Activated naive CD4-positive, alpha-beta T cell treated with anti-CD3 and anti-CD28 coated beads, Interleukin-2, amount 50 U/mL, for 16 hours (primary cell): ENCODE measurements at places on chromosomes 7 and 10.

DNA sequence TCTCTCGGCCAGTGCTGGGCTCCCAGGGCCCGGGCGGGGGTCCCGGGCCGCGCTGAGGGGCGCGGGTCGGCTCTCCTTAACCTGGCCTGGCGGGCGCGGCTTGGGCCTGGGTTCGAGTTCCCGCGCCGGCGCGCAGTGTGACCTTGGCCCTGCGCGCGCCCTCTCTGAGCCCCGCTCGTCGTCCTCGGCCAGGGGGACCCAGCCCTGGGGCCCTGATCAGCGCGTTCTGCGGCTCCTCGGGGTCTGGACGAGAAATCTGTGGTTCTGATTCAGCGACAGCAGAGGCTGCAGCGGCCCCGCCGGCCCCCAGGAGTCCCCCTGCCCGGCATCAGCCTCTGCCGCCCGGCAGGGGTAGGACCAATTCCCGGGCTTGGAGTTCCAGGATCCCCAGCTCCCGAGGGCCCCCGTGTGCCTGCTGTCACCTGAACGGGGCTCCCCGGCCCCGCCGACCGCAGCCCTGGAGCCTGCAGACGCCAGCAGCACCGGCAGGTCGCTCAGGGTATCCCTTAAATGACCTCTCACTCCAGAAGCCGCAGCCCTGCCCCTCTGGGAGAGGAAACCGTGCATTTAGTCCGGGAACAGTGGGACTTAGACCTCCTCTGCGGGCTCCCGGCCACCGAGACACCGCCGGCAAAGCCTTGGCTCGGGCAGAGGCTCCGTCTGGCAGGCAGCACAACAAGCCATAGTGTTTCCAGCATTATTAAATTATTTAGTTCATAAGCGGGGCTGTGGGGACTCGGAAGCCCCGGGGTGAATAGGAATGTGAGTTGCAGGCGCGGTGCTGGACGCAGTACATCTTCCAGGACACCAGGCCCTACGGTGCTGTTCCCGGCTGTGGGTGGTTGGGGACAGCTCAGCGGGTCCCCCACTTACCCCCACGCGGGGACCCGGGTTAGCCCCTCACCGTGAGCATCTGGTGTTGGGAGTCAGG is 572 bp downstream of the CHST12 start:
- DNase-seq: peak; percentile 39

- no peak for DNase-seq
Observed at GRCh38 chr10:124480860-124481259, 19.2 kb downstream of the LHPP start.

DNA sequence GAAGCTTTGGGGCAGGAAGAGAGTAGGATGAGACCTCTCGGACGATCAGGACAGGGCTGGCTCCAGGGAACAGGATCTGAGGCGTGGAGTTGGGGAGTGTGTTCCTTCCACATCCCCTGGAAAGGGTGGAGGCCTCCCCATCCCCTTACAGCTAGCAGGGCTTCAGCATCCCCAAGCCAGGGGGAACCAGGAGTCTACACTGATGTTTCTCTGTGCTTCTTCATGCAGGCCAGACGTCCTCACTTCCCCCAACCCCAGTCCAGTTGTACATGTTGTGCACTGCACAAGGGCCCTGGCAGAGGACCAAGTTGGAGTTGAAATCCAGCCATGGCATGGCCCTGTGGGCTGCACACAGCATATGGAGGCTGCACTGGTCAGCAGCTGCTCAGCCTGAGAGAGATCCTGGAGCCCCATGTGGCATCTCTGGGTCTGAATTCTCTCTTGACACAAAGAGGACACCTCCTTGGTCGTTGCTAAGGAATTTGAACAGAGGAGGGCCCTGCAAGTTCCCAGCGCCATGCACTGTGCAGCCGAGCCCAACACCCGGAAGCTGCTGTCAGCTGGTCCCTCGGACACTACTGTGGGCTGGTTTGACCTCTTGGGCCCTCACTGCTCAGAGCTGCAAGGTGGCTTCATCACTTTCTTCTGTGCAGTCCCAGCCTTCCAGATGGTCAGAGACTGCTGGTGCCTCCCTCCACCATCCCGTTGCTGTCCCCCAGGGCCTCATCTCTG is 181.1 kb downstream of the DNAJB6 start:
- no peak for DNase-seq

GRCh38 chr10:5311617-5312016 is 53.1 kb upstream of the UCN3 start:
- DNase-seq: no peak

- DNase-seq: peak; percentile 7
Observed at GRCh38 chr10:43238462-43238861, 28.4 kb downstream of the RASGEF1A start.

DNA sequence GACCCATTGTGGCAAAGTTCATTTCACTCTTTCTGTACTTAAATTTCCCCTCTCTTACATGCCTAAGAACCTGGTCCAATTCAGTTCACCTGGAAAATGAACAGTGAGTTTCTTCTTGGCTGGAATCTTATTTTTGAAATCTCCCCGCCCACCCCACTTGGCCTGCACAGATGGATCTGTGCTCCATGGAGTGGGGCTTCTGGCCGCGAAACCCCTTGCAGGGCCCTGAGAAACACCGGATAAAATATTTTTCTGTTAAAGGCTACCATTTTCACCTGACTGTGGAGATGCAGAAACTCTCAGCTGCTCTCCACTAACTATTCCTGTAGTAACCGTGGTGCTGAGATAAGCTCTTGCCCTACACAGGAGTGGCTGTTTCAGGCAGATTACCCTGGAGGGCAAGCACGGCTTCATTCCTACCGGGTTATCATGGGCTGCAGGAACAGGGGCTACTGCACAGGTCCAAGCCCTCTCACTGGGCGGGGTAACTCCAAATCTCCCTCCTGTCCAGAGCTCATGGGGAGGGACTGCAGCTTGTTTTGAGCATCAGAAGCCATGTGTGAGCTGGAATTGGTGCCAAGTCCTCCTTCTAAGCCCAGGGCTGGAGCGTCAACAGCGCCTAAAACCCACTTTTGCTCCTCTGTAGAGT is 118.9 kb downstream of the PRPF18 start:
- no peak for DNase-seq

DNA sequence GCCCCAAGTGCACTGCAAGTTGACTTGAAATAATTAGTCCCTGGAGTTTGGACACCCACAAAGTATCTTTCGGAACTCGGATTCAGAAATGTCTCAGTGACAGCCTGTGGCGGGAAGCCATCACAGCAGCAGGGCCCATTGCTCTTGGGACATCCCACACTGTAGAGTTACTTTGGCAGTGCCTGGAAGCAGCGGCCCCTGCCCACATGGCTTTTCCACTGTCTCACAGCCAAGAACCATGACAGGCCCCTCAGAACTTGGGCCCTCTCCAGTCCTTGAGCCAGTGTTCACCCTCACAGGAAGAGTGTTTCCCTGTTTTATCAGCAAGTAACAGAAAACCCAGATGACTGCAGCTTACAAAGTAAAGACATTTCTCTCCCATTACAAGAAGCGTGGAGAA is 477.0 kb upstream of the GALNT17 start:
- DNase-seq: no peak

GRCh38 chr7:138400400-138400886 is 59.6 kb upstream of the TRIM24 start:
- DNase-seq: no peak
